ENCODE measurements at places on chromosomes 2 and 18.

DNA sequence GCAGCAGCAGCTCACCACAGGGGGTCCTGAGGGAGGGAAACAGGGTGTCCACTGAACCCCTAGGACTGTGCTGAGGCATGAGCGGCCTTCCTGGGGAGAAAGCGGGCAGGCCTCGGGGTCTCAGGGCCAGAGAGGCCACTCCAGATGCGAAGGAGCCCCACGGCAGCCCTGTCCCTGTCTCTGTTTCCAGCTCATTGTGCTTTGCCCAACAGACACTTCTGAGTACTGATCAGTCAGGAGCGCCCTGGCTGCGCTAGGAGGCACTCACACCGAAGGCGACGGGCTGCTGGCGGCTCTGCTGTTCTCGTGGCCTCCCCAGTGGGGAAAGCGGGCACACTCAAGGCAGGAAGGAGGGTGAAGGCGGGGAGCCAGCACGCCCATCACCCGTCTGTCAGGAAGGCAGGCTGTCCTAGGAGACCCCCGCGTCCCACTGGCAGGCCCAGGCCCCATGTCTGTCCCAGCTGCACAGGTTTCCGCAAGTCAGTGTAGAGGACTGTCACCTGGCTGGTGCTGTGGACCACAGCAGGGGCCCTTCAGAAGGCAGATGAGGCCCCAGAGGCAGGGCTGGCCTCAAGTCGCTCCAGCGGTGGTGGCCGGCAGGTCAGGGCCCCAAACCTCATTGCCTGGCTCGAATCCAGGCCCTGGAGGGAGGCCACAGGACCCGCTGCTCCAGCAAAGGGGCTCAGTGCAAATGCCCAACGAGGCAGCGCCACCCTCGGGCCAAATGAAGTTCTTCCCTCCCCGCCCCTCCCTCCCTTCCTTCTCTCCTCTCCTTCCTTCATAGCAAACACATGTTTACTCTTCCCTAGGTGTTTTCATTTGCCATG, 6.8 kb downstream of the ESPNL start:
- no peak for DNase-seq

DNA sequence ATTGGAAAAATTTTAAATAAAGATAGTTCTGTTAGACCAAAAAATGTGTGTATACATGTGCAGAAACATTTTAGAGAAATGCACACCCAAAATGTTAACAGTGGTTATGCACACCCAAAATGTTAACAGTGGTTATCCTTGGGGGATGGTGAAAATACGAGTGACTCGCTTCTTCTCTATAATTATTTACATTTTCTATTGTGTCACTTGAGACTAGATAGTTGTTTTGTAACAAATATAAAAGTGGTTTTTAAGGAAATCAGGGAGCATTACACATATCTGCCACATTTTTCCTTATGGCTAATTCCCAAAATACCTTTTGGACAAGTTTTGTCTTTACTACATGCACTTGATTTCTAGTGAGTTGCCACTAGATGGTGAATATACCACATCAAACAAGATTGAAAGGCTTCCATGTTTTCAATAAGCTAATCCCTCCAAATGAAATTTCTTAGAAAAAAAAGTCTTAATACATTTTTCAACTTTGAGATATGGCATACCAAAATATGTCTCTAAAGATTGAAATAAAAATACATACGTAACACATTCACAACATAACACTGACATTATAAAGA, 9.0 kb upstream of the HIBCH start:
- no peak for DNase-seq

GRCh38 chr18:28635530-28635929, 458.6 kb upstream of the CDH2 start:
- no peak for DNase-seq

GRCh38 chr2:95185197-95185596, 19.6 kb downstream of the ZNF2 start:
- no peak for DNase-seq

DNA sequence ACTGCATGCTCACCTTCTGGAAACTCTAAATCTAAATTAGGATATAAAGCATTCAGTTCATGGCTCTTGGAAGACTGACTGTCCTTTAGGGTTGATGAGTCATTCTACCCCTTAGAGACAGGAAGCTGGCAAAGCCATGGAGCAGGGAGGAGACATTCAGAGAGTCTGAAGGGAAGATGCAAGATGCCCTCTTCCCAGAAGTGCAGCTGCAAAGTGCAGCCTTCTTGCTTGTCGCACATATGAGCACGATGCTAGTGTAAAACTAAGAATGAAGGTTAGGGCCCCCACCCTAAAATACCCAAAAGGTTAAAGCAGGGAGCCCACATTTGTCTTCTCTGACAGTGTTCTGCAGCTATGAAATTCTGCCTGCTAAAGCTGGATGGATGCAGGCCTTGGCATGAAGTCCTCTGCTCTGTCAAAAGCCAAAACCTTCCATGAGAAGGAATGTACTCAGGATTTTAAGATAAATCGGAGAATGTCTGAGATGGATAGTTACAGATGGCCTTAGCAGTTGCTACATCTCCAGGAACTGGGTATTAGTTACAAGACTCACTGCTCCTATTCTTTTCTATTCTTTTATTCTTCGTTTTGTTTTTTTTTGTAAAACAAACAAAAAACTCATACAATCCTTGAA, 89.7 kb downstream of the POLE4 start:
- DNase-seq: no peak

DNA sequence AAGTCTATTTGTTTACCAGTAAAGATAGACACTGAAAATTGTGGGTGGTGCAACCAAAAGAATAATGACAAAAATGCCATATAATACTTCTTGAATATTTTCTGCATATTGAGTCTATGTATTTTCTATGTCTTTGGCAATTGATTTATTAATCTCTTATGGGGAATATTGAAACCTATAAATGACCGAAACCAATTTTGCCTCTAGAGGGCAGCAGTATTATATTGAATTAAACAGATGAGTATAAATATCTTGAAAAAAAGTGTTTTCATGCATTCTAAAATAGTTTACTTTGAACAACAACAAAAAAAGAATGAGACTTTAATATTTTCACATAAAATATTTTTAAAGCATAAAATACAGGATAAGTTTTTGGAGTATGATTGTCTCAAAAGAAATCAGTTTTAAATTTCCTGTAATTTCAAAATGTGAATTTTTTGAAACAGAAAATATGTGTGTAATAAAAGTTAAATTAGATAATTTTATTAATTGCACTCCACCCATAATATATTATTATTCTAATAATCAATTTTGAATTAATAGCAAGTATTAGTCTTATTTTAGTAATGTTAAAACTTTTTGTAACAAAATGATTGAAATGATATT, 49.9 kb upstream of the CALCRL start:
- no peak for DNase-seq

DNA sequence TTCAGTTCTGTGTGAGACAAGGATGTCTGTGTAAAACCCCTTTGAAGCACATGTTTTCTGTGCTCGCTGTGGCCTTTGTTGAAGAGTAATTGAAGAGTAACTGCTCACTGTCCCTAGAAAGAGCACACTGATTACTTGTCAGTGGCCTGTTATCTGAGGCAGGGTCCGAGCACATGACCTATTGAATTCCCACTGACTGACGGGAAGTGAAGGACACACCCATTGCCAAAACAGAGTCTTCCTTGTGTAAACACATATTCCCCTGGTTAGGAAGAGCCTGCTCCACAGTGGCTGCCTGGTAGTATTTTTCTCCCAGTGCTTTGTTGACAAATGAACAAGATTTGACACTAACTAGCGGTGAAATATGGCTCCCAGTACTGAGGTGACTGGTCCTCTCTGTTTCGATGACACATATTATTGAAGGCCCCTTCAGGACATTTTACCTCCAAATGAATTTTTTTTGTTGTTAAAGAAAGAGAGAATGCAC, 148.5 kb upstream of the GYPC start:
- DNase-seq: no peak

DNA sequence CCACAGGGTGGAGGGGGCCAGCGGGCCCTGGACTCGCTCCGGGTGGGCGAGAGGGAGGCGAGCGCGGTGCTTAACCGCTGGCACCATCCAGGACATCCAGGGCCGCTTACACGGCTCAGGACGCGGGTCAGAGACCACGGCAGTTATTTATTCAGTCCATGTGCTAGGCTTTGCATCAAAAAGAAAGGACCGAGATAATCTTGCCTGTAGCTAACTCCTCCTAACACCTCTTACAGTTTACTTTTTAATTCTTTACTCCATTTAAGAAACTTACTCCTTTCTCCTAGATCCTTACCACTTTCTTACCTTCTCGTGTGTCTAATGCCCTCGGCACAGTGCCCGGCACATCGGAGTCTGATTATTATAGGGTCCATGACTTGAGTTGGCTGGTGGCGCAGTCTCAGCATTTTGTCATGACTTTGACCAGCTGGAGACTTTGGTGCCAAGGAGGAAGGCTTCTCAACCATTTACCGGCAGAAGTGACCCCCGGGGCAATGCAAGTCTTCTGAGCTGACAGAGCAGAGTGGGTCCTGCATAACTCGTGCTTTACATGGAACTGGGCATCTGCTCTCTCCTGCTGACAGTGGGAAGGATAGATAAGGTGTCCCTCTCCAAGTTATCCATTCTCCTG, 503 bp downstream of the ANXA4 start:
- no peak for DNase-seq

DNA sequence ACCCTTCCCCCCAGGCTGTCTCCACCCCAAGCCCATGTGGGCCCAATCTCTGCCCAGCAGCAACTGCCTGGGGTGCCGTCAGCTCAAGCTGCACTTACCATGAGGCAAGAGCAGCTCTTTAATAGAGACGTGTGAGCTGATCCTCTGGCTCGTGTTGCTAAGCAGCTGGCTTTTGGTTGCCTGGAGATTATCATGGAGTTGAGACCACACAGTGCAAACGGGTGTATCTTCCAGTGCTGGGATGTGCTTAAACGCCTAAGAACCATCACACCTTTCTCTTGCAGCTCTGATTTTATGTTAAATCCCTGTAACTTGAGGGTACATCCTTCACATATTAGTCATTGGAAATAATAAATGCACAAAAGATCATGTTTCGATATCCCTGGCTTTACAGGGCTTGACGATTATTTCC, 271.1 kb downstream of the PRKCE start:
- DNase-seq: no peak

DNA sequence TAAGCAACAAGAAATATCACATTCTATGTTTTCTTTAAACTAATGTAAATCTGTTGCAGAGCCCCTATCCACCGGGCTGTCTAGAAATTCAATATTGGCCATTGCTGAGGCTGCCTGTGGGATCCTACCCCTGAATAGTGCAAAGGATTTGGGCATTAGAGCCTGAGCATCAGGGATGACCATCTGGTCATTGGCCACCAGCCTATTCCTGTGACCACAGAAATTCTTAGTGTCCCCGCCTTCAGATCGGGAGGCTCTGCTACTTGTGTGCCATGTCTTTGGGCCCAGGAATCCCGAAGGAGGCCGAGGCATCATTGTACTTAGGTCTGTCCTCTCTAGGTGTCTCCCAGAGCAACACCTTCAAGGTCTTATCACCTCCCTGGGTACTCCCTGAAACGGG, 73.8 kb downstream of the HRH4 start:
- DNase-seq: no peak

- no peak for DNase-seq
Observed at GRCh38 chr2:154264024-154264423, 392.3 kb downstream of the GALNT13 start.

DNA sequence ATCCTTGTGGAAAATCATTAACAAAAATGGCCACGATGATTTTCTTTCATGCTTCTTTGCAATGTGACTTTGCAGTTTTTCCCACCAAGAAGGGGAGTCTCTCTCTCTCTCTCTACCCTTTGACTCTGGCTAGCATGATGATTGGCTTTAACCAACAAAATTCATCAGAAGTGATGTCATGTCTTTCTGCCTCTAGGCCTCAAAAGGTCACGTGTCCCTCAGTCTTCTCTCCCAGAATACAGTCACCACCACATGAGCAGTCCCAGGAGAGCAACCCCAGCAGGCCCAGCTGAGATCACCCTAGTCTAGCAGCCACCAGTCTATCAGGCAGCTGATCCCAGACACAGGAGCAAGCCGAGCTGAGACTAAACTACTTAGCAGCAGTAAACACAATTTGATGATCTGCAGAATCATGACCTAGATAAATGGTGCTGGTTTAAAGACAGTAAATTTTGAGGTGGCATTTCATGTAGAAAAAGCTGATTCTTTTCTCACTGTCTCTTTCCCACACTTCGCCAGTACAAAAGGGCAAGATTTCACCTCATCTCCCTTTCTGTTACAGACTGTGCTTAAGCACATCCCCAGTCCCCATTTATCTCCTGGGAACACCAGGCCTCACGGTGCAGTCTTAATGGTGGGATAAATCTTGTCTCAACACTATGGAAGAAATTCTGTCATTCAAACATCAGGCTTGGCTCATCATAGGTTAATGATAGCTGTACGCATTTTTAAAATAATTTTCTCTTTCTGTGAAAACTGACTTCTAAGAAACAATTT, 132.7 kb downstream of the SCG2 start:
- no peak for DNase-seq

DNA sequence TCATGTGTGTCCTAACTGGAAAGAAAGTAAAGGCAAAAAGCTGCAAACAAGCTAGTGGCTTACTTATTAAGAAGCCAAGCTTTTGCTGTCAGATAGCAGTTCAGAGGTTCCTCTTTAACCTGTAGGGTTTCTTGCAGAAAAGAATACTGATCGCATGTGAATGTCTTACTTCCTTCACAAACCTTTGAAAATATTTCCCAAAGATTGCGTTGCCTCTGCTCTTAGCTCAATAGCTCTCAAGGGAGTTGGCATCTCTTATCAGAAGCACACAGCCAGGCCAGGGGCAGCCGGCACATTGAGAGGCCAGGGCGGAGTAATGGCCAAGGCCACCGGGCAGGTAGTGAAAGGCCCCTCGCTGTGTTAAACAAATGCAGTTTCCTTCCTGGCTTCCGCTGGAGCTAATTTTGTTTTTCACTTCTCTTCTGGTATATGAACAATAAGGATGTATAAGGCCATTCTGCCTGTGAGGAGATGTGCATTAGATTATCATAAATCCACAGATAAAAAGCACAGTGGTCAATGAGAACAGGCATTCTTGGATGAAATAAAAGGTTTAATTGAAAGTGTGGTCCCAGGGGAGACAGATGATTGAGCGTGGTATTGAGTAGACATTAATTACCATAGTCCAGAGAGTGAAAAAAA, 542.4 kb upstream of the NRP2 start:
- DNase-seq: no peak

DNA sequence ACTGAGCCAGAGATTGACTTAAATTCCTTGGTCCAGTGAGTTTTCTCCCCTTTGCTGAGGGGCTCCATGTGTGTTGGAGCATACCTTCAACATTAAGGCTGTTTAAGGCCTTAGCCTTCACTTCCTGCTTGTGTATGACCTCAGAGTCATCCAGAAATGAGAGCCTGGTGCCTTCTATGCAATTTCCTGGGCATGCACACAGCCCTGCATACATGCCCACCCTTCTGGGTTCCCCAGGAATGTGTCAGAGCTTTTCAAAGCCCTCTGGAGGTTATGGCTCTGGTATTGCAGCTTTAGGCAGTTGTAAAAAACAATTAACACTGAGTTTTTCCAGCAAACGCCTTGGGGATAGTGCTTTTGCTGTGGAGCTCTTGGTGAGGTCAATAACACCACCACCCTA, 16.7 kb downstream of the IL1R1 start:
- DNase-seq: no peak

GRCh38 chr18:76622651-76623050, 127.6 kb upstream of the ZNF516 start:
- DNase-seq: no peak

All from stimulated activated CD4-positive, alpha-beta T cell treated with anti-CD3 and anti-CD28 coated beads, Interleukin-4, amount 100 ng/mL, for 1 hour (primary cell).